Islet precursor cell (in vitro differentiated cells): ENCODE measurements at places on chromosomes 3 and 15.

DNA sequence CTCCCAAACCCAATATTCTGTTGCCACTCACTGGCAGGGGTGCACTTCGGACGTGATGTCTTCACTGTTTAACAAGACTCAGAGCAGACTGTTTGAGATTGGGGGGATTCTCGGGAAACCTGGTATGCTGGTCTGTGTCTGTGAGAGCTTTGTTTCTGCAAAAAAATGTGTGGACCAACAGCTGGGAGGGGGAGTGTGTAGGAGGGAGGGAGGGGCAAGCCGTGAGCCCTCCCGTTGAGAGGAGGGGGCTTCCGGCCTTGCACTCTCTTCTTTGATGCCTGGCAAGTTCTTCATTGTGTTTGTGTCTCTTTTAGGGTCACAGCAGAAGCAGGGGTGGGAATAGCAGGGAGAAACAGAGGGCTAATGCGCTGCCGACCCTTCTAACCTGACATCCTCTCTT, 74.9 kb upstream of the NDN start:
- DNase-seq: no peak

DNA sequence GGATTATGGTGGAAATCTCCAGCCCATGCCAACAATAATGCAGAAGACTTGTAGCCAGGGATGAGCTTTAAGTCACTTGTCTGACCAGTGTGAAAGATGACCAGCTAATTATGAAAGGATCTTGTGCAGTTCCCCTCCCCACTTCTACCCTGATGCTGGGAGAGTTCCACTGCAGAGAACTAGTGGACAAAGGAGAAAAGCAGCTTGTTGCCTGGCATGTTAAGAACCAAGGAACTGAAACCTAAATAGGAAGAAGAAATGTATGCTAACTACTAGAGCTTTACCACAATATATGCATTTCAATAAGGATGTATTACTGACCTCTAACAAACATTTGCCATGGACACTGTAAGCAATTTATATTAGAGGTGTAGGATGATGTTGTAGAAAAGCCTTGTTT, 52.2 kb upstream of the CSTA start:
- DNase-seq: no peak

DNA sequence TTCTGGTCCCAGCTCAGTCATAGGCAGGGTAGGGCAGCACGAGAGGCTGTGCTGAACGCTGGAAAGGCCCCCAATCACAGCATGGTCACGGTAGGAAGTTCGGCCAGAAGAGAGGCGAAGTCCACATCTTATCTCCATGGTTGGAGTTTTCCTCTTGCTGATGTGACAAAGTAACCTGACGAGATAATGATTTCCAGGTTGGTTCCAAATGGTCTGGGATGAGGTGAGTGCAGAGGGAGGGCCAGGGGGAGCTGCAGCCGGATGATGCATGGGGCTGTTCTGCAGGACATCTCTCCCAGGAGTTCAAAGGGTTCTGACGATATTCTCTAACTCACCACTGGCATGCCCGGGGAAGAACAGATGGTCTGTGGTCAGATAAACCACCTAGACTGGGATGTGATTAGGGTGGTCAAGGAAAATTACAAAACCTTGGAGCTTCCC, 83.2 kb upstream of the WNT5A start:
- DNase-seq: peak; percentile 95

DNA sequence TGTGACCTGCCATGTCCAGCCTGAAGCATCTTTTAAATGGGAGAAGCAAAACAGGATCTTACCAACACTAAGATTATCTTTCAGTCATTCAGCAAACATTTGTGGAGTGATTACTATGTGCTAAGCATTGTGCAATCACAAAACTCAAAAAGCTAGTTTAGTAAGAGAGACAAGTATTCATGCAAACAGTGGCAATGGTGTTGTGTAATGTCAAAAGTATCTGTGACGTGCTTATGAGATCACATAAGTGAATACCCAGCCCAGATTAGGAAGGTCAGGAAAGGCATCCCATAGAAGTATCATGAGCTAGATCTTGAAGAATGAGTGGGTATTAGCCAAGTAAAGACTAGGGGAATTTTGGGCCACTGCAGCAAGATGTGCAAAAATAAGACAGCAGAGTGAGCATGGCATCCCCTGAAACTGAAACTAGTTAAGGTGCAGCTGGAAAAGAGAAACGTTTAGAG, 32.1 kb downstream of the SEC62 start:
- DNase-seq: no peak

GRCh38 chr3:4078903-4079302, 224.3 kb upstream of the SETMAR start:
- no peak for DNase-seq

GRCh38 chr3:113232342-113232741, 21.0 kb downstream of the BOC start:
- DNase-seq: peak; percentile 46

- no peak for DNase-seq
Measured at GRCh38 chr3:165837058-165837525, at the start of gene BCHE. Gene BCHE (minus strand): TSS chr3:165837423. CDS start chr3:165831033, 6,390 bp downstream.

DNA sequence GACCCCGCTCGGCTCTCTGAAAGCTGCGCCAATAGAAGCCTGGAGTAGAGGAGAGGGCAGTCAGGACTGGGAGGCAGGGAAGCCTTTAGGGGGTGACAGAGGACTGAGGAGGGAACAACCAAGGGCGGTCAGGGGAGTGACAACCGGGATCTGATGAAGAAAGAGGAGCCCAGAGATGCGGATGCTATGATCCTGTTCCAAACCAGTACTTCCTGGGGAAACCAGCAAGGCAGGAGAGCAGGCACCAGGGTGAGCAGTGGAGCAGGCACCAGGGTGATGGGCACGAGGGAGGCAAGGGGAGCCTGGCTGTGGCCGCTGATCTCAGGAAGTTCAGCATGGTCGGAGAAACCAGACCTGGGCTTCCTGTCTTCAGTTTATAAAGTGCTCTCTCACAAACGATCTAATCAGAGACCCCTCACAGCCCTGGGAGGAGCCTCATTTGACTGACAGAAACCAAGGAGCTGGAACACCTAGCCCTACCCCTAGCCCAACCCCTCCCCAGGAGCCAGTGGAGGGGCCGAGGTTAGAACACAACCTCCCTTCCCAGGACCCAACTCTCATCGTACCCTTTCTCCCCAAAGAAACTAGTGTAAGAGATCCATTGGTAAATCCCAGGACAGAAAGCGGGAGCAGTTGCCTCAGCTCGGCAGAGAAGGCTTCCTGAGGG, 34.9 kb downstream of the CCDC33 start:
- DNase-seq: no peak

GRCh38 chr3:83913381-83913780, 1045.4 kb upstream of the CADM2 start:
- no peak for DNase-seq

DNA sequence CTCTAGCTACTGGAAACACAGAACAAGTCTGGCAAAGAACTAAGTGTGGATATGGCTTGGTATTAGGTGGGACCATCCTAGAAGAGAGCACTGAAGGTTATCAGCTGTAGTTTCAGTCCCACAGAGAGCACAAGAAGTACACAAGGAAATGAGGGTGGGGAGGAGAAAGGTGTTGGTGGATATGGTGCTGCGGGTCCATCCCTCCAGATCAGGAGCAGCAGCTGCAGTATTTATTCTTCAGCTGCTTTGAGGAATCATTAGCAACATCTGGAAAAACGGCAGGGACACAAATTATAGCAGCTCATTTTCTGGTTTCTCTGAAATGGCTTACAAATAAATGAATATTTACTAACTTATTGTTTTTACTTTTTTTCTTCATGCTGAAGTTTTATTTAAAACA, 29.0 kb downstream of the CD80 start:
- no peak for DNase-seq

- DNase-seq: no peak
Measured at GRCh38 chr3:66860771-66861170, 137.3 kb upstream of the KBTBD8 start.

DNA sequence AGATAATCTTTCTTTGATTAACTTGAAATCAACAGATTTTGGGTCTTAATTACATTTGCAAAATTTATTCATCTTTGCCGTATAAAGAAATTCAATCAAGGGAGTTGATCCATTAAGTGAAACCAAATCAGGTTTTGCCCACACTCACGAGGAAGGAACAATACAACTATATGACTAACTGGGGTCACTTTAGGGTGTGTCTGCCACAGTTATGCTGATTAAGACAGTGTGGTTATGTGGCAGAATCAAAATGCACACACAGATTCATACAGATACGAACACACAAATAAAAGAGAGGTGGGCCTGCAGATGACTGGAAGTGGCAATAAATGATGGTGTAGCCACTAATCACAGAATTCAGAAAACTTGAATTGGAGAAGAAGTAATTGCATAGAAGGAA, 543.5 kb downstream of the GABRG3 start:
- DNase-seq: no peak

GRCh38 chr15:36278219-36278618, 301.2 kb upstream of the CDIN1 start:
- DNase-seq: peak; percentile 74
